ENCODE measurements at places on chromosomes 12 and 14. TPM values are rescaled to one million over a fixed set of nuclear protein-coding genes. Genes with fewer than 3 reads are reported as not detected.
A peak's percentile ranks its signal among the peaks of the same experiment; 100 is the strongest.

DNA sequence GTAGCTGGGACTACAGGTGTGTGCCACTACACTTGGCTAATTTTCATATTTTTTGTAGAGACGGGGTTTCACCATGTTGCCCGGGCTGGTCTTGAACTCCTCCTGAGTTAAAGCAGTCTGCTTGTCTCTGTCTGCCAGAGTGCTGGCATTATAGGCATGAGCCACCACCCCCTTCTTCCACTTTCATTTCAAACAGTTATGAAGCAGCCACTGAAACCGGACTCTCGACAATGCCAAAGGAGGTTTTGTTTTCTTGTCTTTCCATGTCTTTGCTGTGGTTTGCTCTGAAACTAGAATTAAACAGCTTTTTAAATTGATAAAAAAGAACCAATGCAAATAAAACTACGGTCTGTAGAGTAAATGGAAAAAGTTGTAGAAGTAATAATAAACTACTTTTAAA, 30.4 kb downstream of the RAP1B start:
- no peak overlapping the region for H3K4me3 ChIP-seq
- H3K27ac ChIP-seq, result no peak overlapping the region
- H3K27me3 ChIP-seq, result no peaks in the 10 kb centered on the region
- no peaks in the 10 kb centered on the region for H3K36me3 ChIP-seq

DNA sequence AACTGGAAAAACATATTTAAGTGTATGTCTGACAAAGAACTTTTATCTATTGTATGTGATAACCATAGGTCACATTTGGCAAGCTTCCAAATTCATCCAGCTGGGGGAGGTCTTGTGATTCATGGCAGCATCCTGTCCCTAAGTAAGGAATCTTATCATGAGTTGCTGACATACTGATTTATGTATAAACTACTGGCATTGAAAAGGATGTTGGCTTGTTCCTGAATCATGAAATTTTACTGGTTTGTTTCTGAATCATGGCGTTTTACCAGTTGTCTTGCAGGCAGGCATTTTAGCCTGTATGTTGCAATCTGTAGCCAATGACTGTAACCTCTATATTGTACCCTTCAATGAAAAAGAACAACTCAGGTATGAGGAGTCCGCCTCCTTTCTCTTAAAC, 244.8 kb downstream of the IPO8 start:
- no peak for DNase-seq
- no peaks in the 10 kb centered on the region for H3K4me1 ChIP-seq
- no peaks in the 10 kb centered on the region for H3K36me3 ChIP-seq
- no peak overlapping the region for H3K4me3 ChIP-seq

GRCh38 chr14:36653962-36654793, 7.5 kb upstream of the PAX9 start:
- no peak overlapping the region for H3K27ac ChIP-seq
- no peaks in the 10 kb centered on the region for H3K27me3 ChIP-seq
- DNase-seq, result no peak

DNA sequence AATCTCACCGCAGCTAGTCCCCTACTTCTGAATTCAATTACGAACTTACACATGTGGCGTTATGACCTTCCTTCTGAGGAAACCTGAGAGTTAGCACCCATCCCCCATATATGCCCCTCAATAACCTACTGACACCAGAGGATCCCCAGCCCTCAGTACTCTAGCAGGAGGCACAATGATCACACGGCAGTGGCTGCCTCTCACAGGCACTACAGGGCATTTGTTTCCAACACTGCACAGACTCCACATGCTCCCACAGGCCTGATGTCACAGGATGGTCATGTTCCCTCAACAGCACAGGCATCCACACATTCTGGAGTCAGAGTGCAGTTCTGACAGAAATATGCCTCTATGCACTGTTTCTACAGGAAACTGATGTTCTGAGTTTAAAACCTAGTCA, 17.4 kb downstream of the PPP1CC start:
- DNase-seq, result no peak
- no peak overlapping the region for H3K4me3 ChIP-seq
- H3K4me1 ChIP-seq, result peaks cover 6% of the 10 kb centered on the region

- no peak overlapping the region for H3K27ac ChIP-seq
- H3K4me3 ChIP-seq, result no peak overlapping the region
- no peaks in the 10 kb centered on the region for H3K36me3 ChIP-seq
- H3K27me3 ChIP-seq, result no peaks in the 10 kb centered on the region
- peaks cover under 1% of the 10 kb centered on the region for H3K4me1 ChIP-seq
- peak; percentile 90 for DNase-seq
Measured at GRCh38 chr12:16076557-16076956, 165.4 kb downstream of the DERA start.

- DNase-seq, result no peak
- H3K4me3 ChIP-seq, result no peak overlapping the region
- H3K4me1 ChIP-seq, result no peaks in the 10 kb centered on the region
- H3K27me3 ChIP-seq, result no peaks in the 10 kb centered on the region
- H3K36me3 ChIP-seq, result no peaks in the 10 kb centered on the region
- no peak overlapping the region for H3K27ac ChIP-seq
Measured at GRCh38 chr12:129127771-129128170, 274.5 kb downstream of the GLT1D1 start.

- H3K4me3 ChIP-seq, result no peak overlapping the region
- DNase-seq, result no peak
- H3K27ac ChIP-seq, result no peak overlapping the region
- H3K4me1 ChIP-seq, result no peaks in the 10 kb centered on the region
Measured at GRCh38 chr14:75323571-75323970, 44.9 kb downstream of the FOS start.

DNA sequence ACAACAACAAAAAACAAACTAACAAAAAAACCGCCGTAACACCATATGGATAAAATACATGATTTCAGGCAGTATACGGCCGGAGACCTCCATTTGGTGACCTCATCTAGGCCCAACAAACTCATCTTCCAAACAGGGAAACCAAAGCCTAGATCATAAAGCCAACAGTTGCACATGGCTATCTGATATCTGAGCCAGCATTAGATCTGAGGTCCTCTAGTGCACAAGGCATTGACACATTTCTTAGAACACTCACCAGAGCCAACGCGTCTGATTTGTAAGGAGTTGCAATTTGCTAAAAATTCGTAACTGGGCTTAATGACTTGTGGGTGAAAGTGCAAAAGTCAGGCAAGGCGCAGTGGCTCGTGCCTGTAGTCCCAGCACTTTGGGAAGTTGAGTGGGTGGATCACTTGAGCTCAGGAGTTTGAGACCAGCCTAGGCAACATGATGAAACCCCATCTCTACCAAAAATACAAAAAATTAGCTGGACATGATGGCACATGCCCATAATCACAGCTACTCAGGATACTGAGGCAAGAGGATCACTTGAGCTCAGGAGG, 42.0 kb upstream of the NUDT4 start:
- no peak for DNase-seq
- no peak overlapping the region for H3K27ac ChIP-seq
- H3K27me3 ChIP-seq, result no peaks in the 10 kb centered on the region
- no peaks in the 10 kb centered on the region for H3K36me3 ChIP-seq
- H3K4me3 ChIP-seq, result no peak overlapping the region
- no peaks in the 10 kb centered on the region for H3K4me1 ChIP-seq

- H3K27ac ChIP-seq, result no peak overlapping the region
- H3K4me1 ChIP-seq, result no peaks in the 10 kb centered on the region
- no peaks in the 10 kb centered on the region for H3K36me3 ChIP-seq
- H3K4me3 ChIP-seq, result no peak overlapping the region
- peak; percentile 35 for DNase-seq
- no peaks in the 10 kb centered on the region for H3K27me3 ChIP-seq
Measured at GRCh38 chr14:56686416-56686815, 106.8 kb downstream of the TMEM260 start.

GRCh38 chr14:53531156-53531555, 378.0 kb upstream of the DDHD1 start:
- DNase-seq, result no peak
- no peak overlapping the region for H3K4me3 ChIP-seq
- no peaks in the 10 kb centered on the region for H3K4me1 ChIP-seq
- no peaks in the 10 kb centered on the region for H3K36me3 ChIP-seq

GRCh38 chr14:93939304-93940229, 12.4 kb downstream of the FAM181A start:
- peak overlapping the region; percentile 24 for H3K4me3 ChIP-seq
- DNase-seq, result peak; percentile 70
- no peaks in the 10 kb centered on the region for H3K27me3 ChIP-seq
- no peaks in the 10 kb centered on the region for H3K36me3 ChIP-seq
- peaks cover 6% of the 10 kb centered on the region for H3K4me1 ChIP-seq

GRCh38 chr14:105456736-105457617, 17.6 kb upstream of the CRIP2 start:
- no peak for DNase-seq
- H3K27ac ChIP-seq, result peak overlapping the region; percentile 23
- H3K4me3 ChIP-seq, result no peak overlapping the region
- peaks cover 64% of the 10 kb centered on the region for H3K36me3 ChIP-seq
- no peaks in the 10 kb centered on the region for H3K4me1 ChIP-seq

- H3K27me3 ChIP-seq, result no peaks in the 10 kb centered on the region
- no peaks in the 10 kb centered on the region for H3K36me3 ChIP-seq
- H3K27ac ChIP-seq, result no peak overlapping the region
- no peak overlapping the region for H3K4me3 ChIP-seq
- H3K4me1 ChIP-seq, result no peaks in the 10 kb centered on the region
- no peak for DNase-seq
Measured at GRCh38 chr12:95116341-95116740, 42.9 kb upstream of the NR2C1 start.

- H3K4me1 ChIP-seq, result peaks cover 64% of the 10 kb centered on the region
- peak overlapping the region; percentile 72 for H3K27ac ChIP-seq
- H3K36me3 ChIP-seq, result no peaks in the 10 kb centered on the region
- peak overlapping the region; percentile 28 for H3K4me3 ChIP-seq
- H3K27me3 ChIP-seq, result no peaks in the 10 kb centered on the region
- DNase-seq, result peak; percentile 68
Measured at GRCh38 chr12:122888232-122888752, 7.6 kb downstream of the VPS37B start.

GRCh38 chr12:76558684-76559399, 729 bp downstream of the OSBPL8 start:
- peak overlapping the region; percentile 92 for H3K27ac ChIP-seq
- peak; percentile 68 for DNase-seq
- H3K4me3 ChIP-seq, result peak overlapping the region; percentile 96

- no peak for DNase-seq
- no peaks in the 10 kb centered on the region for H3K36me3 ChIP-seq
- H3K4me3 ChIP-seq, result no peak overlapping the region
- H3K27me3 ChIP-seq, result no peaks in the 10 kb centered on the region
- H3K27ac ChIP-seq, result no peak overlapping the region
Measured at GRCh38 chr12:2248087-2248900, 195.5 kb downstream of the CACNA1C start.

Gene ACSM4
- total RNA-seq, result not detected

Gene PTHLH
- total RNA-seq, result 2.4 TPM

Gene PAPLN
- 0.75 TPM for total RNA-seq

Gene TAS2R9
- not detected for total RNA-seq

Data from A673 (cell line).